Renal cortex interstitium (tissue), 15 donors: ENCODE measurements at places on chromosomes 11 and 22.

DNA sequence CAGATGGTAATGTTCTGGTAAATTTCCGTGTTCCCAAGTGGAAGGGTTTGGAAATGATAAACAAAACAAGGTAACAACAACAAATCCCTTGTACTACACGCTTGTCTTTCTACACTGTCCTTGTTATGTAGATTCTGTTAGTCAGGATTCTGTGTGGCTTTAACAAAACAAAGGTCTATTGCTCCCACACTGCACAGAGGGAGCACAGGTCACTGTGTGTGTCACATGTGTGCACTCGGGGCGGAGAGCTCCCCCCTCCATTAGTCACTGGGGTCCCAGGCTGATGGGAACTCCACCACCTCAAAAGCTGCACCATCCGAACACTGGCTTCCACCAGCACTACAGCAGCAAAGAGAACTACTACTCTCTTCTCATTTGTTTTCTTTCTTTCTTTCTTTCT lies 227.9 kb downstream of the NTM start:
- DNase-seq: no peak

GRCh38 chr22:39773503-39773902 lies 120.1 kb downstream of the ENTHD1 start:
- no peak for DNase-seq

GRCh38 chr11:73478737-73479347 lies 102.6 kb downstream of the RELT start:
- DNase-seq: no peak

DNA sequence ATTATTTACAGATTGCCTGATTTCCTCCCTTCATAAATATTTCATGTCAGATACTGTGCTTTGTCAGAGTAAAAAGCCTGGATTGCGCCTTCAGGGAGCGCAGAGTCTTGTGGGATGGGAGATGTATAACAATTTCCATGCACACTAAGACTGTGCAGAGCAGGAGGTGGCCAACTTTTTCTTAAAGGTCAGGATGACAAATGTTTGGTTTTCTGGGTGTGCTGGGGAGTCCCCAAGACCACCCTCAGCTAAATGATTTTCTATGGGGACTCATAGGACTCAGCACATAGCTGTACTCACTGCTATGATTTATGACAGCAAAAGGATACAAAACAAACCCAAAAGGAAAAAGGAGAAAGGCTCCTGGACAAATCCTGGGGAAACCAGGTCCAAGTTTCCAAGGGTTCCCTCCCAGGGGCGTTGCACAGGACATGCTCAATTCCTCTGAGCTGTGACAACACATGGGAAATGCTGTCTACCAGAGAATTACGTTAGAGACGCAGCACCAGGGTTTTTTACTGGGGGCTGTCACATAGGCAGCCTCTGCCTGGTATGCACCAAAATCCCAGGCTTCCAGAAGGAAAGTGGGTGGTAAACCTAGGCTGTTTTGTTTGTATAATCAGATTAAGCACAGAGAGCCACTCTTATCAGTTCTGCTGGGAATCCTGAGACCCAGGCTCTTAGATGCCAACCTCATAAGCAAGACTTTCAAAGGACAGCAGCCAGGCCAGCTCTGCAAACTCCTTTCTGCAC lies 59.1 kb downstream of the CSNK2A3 start:
- no peak for DNase-seq

DNA sequence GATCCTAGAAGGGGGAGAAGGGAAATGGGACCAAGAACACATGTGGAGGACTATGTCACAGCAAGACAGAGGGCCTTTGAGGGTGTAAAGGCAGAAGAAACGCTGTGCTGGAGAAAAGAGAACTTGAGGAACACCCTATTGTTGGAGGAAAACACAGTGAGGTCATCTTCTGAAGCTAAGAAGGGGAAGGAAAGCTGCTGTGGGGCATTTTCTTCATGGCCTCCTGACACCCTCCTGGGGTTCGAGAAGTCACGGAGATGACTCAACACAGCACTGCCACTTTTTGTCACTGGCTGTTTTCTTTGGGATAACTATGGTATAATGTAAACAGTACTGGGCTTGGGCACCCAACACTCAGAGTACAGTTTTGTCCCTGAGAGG lies 492.6 kb upstream of the CADM1 start:
- no peak for DNase-seq
